Activated effector memory CD4-positive, alpha-beta T cell treated with Interleukin-2 at 50 U/mL for 16 hours (primary cell): ENCODE measurements at places on chromosomes 5 and 9.

DNA sequence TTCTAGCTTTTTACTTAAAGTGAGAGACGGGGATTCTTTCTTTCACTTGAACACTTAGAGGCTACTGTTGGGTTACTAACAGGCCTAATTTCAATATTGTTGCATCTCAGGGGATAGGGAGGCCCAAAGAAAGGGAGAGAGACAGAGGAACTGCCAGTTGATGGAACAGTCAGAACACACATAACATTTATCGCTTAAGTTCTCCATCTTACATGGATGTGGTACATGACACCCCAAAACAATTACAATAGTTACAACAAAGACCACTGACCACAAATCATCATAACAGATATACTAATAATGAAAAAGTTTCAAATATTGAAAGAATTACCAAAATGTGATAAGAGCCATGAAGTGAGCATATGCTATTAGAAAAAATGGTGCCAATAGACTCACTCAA, 4.3 kb upstream of the RIC1 start:
- no peak for DNase-seq

- DNase-seq, result no peak
These were observed 35.8 kb downstream of the ALG2 start for GRCh38 chr9:99185934-99186333.

GRCh38 chr5:106140101-106140500, 1530.6 kb downstream of the EFNA5 start:
- no peak for DNase-seq

- DNase-seq, result no peak
These were observed 67.1 kb downstream of the LNPEP start for GRCh38 chr5:97002983-97003382.

DNA sequence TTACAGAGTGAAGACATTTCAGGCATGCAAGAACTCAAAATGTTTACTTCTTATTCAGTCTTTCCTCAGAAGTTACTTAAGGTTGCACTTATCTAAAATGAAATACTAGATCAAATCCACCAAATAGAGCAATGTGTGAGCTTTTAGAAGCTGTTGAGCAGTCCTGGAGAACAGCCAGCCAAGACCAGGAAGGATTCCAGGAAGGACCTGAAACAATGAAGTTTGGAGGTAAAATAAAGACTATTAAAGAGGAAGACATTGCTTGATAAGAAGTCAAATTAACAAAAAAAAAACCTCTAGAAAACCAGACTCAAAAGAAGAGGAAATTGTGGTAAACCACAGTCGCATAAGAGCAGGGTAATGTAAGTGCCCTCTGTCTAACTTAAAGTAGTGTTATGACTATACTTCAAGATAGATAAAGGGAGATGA, 156.2 kb upstream of the S1PR3 start:
- DNase-seq, result no peak

DNA sequence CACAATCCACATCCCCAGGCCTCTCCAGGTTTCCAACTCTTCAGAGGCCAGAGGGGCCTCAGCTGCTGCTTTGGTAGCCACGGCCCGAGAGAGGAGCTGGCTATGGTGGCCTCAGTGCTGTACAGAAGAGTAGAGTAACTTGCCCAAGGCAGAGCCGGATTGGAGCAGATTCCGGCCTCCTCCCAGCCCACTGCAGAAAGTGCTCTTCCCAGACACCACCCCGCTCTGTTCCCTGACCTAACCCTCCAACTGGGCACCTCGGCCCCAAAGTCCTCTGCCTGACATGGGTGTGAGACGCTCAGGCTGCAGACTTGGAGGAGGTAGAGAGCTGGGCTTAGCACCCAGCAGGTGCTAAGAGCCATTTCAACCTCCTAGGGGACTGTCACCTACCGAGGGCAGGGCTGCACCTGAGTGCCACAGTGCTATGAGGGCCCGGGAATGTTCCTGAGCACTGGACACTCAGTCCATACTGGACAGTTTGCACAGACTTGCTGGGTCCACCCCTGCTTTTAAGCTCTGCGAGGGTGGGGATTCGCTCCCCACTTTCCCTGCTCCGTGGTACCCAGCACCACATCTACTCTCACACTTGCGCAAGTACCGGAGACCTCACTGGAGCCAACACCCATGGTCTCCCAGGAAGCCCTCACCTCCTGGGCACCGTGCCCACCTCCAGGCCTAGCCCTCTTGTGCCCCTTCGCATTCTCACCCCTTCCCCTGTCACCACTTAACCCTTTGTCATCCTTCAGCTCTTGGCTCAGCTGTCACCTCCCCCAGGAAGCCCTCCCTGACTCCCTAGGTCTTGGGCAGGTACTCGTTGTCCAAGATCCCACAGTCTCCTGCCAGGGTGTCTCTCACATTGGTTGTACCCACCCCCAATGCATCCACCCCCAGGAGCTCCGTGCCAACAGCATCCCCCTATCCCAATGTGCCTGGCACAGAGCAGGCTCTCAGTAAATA, 49.8 kb downstream of the DBH start:
- no peak for DNase-seq

- no peak for DNase-seq
These were observed 89.6 kb downstream of the TAF11L14 start for GRCh38 chr5:17723876-17724275.

DNA sequence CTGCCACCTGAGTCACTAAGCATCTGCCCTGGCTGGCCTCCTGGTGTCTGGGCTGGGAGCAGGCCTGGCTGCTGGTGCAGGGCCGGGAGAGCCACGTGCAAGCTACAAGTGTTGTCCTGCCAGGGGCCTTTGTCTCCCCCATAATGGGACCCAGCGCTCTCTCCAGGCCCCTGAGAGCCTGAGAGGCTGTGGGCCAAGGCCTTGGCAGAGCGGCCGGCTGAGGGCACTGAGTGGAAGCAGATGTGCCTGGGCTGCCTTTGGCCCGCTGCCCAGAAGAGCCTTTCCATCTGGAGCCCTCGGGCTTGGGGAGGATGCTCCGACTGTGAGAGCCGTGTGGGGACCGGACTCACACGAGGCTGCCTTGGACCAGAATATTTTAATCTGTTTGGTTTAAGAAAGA, 185.5 kb downstream of the RGS3 start:
- DNase-seq, result no peak
